NCI-H226 (cell line): ENCODE measurements at places on chromosomes 13 and 19.
A peak's percentile ranks its signal among the peaks of the same experiment; 100 is the strongest.

DNA sequence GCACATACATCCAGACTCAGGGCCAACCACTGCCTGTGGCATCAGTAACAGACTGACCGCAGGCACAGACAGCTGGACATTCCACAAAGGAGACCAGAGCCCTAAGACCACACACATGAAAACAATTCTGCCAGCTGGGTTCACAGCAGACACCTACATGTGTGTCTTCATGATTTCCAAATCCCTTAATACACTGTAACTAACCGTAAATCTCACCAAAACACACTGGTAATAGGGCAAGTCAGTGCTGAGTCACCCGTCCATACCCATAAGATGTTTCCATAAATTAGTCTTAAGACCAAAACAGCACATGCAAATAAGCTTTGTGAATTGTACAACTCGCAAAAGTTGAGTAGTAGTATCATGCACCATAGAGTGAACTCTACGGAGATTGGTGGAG, 65.4 kb downstream of the TUBGCP3 start:
- no peak for DNase-seq

DNA sequence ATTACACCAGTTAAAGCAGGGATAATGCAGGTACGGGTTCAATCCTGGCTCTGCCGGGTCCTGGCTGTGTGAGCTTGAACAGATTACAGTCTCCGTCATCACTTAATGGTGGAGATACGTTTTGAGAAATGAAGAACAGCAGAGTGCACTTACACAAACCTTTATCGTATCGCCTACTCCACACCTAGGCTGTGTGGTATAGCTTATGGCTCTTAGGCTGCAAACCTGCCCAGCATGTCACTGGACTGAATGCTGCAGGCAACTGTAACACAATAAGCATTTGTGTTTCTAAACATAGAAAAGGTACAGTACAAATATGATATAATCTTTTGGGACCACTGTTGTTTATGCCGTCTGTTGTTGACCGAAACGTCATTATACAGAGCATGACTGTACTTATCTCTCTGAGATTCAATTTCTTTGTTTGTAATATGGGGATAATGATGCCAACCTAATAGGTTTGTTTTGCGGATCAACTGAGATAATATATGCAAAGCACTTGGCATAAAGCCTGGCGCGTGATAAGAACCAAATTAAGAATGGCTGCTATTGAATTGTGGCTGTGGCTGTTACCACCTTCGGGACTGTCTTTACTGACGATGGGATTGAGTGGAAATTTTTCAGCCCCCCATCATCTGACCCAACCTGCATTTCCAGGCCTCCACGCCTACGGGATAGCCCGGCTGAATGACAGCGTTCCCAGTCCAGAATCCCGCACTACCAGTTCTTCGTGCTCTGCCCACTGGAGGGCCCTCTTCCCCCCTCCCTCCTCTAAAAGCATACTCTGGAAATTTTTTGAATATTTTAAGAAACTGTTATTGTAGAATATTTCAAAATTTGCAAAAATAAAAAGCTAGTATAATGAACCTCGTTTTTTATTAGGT, 11.2 kb downstream of the KRTDAP start:
- no peak for DNase-seq

GRCh38 chr13:34654647-34655046, 287.4 kb upstream of the NBEA start:
- no peak for DNase-seq

DNA sequence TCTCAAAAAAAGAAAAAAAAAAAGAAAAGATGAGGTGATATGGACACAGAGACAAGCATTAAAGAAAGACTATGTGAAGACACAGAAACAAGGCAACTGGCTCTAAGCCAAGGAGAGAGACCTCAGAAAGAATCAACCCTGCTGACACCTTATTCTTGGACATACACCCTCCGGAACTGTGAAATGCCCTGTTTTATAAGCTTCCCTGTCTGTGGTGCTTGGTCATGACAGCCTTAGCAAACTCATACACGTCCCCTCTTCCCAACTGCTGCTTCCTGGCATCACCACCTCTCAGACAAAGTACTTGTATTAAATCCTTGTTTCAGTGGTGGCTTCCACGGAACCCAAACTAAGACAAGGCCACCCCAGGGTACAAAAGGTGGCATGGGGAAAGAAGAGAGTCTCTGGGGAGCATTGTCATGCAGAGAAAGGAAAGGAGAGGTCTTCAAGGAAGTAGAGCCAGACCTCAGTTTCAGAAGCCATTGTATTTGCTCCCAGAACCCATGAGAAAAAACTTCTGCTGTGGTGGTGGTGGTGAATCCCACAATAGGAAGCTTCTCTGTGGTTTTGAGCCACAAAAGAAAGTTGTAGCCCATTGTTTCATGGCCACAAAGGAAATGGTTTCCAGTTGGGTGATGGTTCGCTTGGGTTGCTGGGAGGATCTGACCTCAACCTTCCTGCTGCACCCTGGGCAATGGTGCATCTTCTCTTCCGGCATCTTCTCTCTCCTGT, 16.3 kb upstream of the TSPAN16 start:
- no peak for DNase-seq

GRCh38 chr19:31451686-31452330, 102.6 kb upstream of the TSHZ3 start:
- no peak for DNase-seq

DNA sequence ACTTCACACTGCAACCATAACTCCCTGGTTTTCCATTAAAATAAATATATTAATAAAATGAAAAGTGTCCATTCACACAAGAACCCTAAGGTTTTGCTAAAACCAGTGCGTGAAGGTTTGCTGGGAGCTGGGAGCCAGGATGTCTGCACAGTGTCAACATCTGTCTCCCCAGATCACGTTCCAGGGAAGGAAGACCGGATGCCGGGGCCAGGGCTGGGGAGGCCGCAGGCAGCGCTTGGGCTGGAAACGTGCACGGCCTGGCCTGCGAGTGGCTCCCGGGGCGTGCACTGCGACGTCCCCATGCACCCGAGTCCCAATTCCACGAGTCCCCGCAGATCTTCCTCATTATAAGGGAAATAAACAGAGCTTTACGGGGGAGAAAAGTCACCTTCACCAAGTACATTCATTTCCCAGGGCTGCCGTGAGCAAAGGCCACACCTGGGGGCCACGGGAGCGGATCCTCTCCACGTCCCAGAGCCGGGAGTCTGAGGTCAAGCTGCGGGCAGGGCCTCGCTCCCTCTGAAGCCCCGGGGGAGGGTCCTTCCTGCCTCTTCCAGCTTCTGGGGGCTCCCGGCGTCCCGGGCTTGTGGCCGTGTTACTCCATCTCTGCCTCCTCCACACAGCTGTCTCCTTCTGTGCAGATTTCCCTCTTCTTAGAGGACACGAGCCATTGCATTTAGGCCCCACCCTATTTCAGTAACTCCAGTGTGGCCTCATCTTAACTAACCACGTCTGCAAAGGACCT, 12.8 kb downstream of the SHC2 start:
- DNase-seq = no peak

- no peak for DNase-seq
Measured at GRCh38 chr13:32998966-32999365, 17.3 kb upstream of the KL start.

- no peak for DNase-seq
Measured at GRCh38 chr19:15863272-15863671, 34.6 kb downstream of the CYP4F2 start.

- DNase-seq = peak; percentile 19
Measured at GRCh38 chr13:32829676-32830335, 186.4 kb upstream of the KL start.

DNA sequence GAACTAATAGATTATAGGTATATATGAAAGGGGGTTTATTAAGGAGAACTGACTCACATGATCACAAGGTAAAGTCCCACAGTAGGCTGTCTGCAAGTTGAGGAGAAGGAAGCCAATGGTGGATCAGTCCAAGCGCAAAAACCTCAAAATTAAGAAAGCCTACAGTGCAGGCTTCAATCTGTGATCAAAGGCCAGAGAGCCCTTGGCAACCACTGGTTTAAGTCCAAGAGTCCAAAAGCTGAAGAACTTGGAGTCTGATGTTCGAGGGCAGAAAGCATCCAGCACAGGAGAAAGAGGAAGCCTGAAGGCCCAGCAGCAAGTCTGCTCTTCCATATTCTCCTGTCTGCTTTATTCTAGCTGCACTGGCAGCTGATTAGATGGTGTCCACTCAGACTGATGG, 721.3 kb upstream of the PCDH9 start:
- no peak for DNase-seq

DNA sequence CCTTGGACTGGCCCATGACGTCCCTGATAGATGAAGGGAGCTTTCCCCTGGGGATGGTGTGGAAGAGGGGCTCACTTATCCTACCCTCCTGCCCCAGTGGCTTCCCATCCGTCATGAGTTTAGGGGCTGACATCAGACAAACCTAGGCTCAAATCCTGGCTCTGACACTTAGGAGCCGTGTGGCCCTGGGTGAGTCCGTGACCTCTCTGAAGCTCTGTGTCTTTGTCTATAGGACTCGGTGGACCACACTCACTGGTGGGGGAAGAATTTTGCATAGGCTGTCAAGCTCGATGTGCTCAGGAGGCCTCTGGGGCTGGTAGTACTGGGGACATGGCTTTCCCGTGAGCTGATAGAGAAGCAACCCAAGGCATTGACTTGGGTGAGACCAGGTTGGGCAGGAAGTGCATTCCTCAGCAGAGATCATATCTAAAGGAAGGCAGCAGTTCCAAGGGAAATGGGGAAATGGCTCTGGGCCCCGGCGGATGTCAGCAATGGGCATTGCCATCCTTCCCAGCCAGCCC, 17.4 kb upstream of the AP1M2 start:
- DNase-seq = peak; percentile 37

GRCh38 chr19:7874076-7874896, at the start of gene PRR36:
Gene PRR36 (minus strand): TSS chr19:7874390. CDS start chr19:7873689, 701 bp downstream.
- DNase-seq = peak; percentile 49

GRCh38 chr13:51519771-51520216, 64.5 kb upstream of the WDFY2 start:
- DNase-seq = peak; percentile 29

DNA sequence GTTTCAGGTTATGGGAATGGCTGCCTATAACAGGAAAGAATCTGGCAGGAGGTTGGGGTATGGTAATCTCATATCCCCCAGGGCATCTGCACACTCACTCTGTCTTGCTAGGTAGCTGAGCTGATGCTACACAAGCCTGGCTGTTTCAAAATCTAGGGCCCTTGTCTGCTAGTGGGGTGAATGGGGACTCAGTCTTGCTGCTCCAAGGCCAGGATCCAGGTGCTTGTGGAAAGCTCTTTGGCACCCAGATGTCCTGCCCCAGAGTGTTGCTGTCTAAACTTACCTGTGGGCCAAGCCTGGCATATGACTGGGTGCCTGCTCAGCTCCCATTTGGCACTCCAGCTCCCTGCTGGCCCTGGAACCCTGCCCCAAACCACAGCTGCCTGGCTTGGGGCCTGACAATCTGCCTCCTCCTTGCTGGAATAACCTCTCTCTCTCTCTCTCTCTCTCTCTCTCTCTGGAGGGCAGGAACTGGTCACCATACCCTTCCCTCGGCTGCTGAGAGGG, 158.1 kb upstream of the TSC22D1 start:
- peak; percentile 79 for DNase-seq

- no peak for DNase-seq
Measured at GRCh38 chr19:16946951-16947940, 58.4 kb downstream of the F2RL3 start.

- no peak for DNase-seq
Measured at GRCh38 chr13:77810430-77810829, 108.2 kb downstream of the EDNRB start.

DNA sequence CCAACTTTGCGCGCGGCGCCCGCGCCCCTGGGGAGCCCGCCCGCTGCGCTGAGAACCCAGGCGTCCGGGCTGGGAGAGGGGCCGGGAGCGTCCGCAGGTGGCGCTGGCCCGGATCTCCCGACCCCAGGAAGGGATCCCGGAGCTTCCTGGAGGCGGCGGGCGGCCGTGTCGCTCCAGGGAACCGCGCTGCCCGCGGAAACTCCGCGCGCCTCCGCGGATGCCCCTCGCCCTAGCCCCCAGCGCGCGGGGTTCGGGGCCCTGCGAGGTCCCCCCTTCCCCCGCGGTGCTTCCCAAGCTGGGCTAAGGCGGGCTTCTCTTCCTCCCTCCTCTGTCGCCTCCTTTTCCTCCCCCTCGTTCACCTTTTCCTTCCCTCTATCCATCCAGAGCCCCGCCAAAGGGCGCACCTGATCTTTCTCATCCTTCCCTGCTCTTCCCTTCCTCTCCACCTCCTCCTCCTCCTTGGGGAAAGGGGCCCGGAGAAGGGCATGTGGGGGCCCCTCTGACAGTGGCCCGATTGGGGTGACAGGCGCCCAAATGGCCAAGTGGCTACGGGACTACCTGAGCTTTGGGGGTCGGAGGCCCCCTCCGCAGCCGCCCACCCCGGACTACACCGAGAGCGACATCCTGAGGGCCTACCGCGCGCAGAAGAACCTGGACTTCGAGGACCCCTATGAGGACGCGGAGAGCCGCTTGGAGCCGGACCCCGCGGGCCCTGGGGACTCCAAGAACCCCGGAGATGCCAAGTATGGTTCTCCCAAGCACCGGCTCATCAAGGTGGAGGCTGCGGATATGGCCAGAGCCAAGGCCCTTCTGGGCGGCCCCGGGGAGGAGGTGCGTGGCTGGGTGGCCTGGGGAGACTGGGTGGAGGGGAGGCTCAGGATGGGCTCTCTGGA, 710 bp downstream of the SHD start:
- DNase-seq = no peak

DNA sequence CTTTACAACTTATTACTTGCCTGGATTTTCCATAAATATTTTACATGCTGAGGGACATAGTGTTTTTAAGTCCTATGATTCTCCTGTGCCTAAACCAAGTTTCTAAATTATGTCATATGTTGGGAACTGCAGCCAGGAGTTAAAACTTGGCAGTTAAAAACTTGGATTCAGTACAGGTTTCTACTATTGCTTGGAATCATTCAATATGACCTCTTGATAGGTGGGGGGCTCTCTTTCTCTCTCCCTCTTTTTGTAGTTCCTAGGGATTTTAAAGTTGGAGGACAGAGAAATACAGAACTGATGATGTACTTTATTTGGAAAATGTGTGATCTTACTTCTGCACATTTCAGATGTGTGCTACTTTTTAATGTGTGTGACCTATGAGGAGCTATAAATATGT, 4.7 kb downstream of the CSNK1A1L start:
- no peak for DNase-seq

GRCh38 chr13:23468811-23469210, 35.3 kb upstream of the SACS start:
- no peak for DNase-seq

DNA sequence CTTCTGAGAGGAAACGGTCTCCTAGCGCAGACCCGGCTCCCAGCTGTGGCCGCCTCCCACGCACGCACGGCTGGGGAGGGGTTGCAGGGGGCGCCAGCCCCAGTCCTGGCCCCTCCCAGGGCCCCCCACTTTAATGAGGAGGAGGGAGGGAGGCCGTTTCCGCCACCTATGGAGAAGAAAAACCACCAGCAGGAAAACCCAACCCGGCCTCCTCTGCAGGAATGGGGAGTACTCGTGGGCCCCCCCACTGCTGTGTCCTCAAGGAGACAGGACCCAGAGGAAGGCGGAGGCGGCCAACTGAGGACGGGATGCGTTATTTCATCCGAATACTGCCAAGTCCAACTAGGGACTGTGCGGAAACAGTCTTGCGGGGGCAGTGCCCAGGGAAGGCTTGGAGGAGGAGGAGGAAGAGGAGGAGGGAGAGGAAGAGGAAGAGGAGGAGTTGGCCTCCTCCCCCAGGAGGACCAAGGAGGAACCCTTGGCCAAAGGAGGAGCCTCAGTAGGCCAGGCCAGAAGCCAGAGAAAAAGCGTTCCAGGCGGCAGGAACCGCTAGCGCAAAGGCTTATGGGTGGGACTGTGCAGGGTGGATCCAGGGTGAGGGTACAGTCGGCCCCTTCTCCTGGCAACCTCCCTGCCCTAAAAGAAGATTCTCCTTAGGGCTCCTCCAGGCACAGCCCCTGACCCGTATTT, 3.9 kb upstream of the SSBP4 start:
- peak; percentile 91 for DNase-seq

GRCh38 chr13:44605721-44606120, 29.6 kb upstream of the TSC22D1 start:
- no peak for DNase-seq

GRCh38 chr19:42246922-42247639, 4.7 kb upstream of the GSK3A start:
- DNase-seq = no peak
